Endothelial cell (in vitro differentiated cells): ENCODE measurements at places on chromosomes 16 and 17.

DNA sequence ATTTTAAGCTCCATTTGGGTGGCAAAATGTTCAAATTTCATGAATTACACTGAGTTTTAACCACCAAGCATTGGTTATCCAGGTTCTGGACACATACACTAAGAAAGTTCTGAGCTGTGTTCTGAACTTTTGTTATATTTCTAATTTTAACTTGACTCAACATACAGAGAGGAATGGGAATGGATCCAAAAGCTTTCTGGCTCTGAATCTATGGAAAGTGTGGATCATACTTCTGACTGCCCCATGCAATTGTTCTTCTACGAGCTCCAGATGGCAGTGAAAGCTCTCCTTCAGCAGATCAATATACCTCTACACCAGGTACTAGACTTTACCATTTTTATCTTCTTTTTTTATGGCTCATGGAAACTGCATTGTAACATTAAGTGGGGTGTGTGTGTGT is 113.0 kb upstream of the NOG start:
- no peak for DNase-seq

GRCh38 chr16:75116081-75116910 is at the start of gene LDHD:
Gene LDHD, minus strand, starts transcription at chr16:75116780. Its CDS starts 60 bp downstream, at chr16:75116720.
- no peak for DNase-seq

- DNase-seq: no peak
These were observed 39.6 kb upstream of the MEOX1 start for GRCh38 chr17:43701318-43701743.

DNA sequence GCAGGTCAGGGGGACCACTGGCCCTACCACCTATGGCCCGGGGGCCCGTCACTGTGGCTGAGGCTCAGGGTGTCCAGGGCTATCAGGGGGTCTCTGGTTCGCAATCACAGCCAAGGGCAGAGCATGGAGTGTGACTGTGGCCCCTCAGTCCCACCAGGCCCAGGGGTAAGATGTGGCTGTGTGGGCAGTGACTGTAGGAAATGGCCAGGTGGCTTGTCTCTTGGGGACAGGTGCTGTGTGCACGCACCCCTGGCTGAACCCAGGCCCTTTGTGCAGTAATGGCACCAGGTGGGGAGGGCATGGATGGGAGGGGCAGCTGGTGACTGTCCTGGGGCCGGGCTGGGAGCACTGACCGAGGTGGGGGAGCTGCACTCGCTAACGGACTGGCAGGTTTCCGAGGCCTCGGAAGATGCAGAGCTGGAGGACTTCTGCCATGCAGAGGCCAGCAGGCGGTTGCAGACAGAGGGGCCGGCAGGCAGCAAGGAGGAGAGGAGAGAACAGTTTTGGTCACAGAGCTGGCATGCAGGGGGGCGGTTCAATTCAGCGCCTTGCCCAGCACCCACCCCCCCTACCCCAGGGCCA is 18.8 kb downstream of the IL34 start:
- DNase-seq: no peak

DNA sequence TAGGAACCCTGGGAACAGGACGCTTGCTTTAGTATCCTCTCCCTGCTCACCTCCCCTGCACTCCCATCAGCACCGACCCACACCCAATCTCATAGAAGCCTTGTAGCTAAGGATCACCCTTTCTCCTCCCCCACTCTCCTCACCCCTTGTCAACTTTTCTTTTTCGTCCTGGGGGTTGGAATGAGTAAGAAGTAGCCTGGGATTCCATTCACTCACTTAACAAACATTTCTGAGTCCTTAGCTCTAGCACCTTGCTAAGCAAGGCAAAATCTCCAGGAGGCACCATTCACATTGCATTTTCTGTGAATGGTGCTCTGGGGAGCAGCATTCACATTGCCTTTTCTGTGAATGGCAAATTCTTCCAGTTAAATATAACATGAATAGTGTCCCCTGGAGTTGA is 1.1 kb upstream of the PGAP3 start:
- no peak for DNase-seq

DNA sequence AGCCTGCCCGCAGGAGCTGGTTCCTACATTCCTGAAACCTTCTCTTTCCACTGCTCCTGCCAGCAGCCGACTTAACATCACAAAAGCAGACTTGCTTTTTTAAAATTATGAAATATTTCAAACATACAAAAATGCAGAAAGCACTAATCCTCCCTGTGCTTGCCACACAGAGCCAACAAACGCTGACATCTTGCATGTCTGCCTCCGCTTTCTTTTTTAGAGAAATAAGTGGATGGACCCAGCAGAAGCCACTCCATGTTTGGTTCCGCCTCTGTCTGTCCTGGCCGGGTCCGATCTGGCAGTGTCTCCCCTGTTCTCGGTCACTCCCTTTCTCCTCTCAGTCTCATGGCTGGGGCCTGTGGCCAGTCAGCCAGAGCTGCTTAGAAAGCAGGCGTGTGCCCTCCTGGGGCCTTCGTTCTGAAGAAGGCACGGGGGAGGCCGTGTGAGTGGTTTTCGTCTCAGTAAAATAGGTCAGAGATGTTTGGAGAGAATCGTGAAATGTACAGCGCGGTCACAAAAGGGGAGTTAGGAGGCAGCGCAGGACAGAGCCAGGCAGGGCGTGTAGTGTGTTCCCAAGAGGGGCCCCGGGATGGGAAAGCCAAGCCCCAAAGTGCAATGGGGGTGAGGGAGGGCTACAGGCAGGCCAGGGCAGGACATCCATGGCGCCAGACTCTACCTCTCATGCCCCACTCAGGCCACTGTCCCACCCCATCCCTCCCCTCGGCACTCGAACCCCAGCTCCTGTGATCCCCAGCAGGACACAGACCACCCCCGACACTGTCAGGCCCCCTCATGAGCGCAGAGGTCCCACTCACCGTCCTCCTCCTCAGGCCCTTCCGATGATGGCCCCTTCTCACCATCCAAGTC is 23.2 kb downstream of the MXRA7 start:
- no peak for DNase-seq

- no peak for DNase-seq
These were observed 11.5 kb upstream of the TMEM132E start for GRCh38 chr17:34567691-34568465.

DNA sequence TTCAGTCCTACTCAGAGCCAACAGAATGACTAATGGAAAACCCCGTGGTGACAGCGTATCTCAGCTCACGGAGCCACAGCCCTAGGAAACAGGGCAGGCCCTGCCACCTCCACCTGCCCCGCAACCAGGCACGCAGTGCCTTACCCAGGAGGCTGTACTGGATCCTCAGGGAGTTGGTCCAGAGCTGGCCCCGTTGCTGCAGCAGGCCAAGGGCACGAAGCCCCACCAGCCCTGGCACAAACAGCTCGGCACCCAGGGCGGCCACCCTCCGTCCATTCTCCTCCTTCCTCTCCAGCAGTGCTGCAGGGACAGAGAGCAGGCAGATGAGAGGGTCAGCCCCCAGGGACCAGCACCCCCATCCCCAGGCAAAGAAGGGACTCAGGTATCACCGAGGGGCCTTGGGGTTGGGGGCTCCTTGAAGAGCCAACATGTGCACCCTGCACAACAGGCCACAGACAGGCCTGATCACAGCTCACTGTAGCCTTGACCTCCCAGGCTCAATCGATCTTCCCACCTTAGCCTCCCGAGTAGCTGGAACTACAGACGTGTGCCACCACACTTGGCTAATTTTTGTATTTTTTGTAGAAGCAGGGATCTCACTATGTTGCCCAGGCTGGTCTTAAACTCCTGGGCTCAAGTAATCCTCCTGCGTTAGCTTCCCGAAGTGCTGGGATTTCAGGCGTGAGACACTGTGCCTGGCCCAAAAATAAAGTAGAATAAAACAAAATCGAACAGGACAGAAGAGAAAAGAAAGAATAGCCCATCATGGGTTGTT is 115.7 kb downstream of the RMI2 start:
- no peak for DNase-seq
